ENCODE measurements at places on chromosomes 6 and 20.

GRCh38 chr20:33773412-33774089 is 37.6 kb upstream of the CHMP4B start:
- DNase-seq, result no peak

DNA sequence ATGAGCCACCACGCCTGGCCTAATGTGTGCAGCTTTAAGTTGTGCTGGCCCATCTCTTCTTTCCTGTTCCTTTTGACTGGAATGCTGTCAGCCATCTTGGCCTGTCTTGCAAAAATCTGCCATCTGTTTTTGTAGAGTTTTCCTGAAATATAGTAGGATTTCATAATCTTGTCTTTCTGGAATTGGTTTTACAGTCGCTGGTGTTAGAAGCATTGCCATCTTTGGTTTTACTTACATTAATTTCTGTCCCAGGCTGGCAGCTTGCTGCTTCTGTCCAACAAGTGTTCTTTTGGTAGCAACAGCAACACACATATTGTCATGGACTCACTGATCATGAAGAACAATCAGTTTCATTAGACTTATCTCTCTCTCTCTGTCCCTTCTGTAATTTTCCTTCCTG is 29.1 kb upstream of the TULP1 start:
- DNase-seq, result no peak

DNA sequence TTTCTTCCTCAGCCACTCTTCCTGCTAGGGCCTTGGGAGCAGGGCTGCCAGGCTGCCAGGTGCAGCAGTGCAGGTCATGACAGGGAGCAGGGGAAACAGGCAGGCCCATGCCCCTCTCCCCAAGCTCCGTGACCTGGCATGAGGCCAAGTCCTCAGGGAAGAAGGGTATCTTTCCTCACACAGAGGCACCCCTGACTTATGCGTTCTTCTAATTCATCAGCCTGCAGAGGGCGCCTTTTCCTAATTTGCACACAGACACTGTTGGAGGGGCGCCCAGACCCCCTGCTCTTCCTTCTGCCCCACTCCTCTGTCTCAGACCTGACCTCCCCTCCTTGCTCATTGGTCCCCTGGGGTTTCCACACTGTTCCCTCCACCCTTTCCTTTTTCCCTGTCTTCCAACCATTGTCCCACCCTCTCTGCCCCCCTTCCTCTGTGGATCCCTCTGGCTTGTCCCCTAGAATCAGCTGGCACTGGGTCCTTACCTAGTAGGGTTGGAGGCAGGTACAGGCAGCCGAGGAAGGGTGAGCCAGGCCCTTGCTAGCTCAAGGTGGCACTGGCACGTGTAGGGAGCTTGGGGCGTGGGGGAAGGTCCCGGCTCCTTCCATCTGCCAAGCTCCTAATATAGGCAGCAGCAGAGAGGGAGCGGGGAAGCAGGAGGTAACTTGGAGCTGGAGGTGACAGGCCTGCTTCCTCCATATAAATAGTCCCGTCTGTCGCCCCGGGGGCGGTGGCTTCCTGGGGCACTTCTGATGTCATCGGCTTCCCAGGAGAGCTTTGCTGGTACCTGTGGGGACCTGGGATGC is 154.9 kb upstream of the MLN start:
- no peak for DNase-seq

- DNase-seq, result no peak
Measured at GRCh38 chr6:168413856-168414255, 27.1 kb upstream of the SMOC2 start.

DNA sequence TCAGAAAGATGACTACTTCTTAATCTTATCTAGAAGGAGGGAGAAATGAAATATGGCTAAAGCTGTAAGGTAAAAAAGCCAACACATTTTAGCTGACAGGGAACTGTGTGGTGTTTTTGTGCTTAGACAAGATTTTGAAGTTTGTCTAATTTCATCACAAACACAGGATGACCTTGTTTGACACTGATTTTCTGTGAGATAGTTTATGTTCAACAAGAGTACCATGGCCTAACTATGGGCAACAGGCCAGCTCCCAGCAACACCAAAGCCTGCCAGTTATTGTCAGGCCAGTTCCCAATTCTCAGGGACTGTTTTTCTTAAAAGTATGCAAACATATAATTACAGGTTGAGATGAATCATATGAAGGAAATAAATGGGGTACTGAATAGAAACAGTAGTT is 5.5 kb upstream of the ABCF1 start:
- DNase-seq, result no peak

DNA sequence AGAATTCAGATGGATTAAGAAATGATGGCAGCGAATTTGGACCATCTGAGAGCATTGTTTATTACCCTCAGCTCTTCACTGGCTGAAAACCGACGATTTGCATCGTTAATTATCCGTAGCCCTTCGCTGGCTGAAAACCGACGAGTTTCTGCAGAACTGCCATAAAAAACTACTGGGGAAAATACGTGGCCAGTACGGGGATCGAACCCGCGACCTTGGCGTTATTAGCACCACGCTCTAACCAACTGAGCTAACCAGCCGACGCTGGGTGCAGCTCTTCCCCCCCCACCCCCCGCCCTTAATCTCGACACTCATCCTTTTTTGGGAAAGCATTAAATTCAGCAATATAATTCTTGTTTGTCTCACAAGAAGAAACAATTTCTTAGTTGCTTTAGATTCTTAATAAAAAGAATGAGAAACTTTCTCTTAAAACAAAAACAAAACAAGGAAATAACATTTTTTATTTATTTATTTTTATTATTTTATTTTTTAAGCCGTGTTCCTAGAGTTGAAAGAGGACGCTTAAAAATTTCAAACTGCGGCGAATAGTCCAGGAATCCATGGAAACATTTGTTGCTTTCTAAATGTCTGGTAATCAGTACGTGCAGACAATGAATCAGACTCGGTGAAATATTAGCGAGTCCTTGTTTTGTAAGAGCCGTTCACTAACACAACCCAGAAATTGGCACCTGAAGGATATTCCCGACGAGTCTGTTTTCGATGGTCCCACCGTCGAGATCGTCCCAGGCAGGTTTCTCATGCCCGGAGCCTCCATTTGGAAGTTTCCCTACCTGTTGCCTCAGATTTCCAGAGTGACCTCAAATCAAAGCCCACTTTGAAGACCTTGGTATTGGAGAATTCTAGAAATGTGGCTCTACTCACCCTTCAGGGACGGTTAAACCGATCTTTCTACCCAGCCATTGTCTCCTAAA is 27.8 kb downstream of the PRSS16 start:
- DNase-seq, result no peak

DNA sequence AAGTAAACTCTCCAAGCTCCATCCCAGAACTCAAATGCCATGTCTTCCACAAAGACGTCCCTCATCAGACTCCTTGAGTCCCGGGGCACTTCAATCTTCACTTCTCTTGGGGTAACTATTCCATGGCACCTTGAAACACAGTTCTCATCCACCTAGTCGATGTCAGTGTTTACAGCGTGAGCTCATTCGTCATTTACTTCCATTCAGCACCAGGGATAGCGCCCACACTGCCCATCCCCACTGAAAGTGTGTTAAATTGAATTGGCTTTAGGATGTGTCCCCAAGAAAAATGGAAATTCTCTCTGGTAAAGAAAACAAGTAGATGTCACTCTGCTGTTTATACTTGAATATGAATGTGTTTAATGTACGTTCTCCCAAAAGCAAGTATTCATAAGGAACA is 31.3 kb downstream of the KCNK15 start:
- DNase-seq, result no peak

- no peak for DNase-seq
Measured at GRCh38 chr6:22526736-22527135, 42.6 kb upstream of the HDGFL1 start.

- DNase-seq, result no peak
Measured at GRCh38 chr6:119459207-119459974, 109.8 kb upstream of the MAN1A1 start.

DNA sequence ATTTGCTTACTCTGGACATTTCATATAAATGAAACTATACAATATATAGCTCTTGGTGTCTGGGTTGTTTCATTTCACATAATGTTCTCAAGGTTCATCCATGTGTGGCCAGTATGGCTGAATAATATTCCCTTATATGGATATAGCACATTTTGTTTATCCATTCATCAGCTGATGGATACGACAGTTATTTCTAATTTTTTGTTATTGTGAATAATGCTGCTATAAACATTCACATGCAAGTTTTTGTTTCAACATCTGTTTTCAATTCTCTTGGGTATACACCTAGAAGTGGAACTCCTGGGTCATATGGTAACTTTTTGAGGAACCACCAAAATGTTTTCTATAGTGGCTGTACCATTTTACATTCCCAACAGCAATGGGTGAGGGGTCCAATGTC is 101.1 kb downstream of the CDK19 start:
- no peak for DNase-seq

- no peak for DNase-seq
Measured at GRCh38 chr6:132058975-132059374, 107.8 kb upstream of the CCN2 start.

DNA sequence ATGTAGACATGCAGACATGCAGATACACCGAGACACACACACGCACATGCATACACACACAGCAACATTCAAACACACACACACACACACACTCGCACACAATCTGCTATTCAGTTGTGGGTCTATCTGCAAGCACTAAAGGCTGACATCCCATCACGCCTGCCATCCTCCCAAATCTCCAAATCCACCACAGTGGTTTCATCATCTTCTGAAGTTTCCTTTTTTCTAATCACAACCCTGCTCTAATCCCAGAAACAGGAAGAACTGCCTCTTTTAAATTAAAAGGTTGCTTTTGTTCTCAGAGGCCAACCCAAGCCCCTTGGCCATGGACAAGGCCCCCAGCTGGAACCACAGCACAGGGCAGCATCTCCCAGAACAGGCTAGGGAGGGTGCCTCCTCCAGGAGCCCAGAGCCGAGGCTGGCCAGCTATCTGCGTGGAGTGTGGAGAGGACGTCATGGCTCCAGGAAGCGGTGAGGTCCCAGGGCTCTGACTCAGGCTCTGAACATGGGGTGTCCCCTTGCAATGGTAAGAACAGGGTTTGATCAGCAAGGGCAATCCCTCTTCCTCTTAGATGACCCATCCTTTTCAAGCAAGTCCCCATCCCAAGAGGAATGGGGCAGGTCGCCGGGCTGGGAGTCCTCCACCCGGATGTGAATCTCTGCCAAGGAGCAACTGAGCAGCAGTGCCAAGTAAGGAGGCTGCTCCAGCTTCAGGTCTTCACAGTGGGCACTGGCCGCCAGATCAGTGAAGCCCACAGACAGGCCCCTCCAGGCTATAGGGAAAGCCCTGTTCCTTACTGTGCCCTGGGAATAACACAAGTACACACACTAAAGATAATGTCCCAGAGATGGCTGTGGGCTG is 14.7 kb downstream of the FOXF2 start:
- no peak for DNase-seq

DNA sequence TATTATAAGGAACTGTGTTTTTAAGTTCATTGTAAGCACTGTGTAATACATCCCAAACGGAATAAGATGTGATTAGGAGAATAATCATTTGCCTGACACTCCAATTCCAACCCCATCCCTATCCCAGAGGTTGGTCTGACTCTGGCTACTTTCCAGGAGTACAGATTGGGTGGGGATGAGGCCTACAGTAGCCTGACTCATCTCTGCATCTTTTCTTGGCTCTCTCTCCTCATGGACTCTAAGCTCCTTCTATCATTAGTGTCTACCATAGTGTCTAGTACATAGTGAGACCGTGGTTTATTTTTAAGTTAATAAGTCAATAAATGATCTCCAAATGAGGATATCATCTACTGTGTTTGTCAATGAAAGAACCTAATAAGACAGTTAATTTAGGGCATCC is 92.2 kb upstream of the CNKSR3 start:
- no peak for DNase-seq

DNA sequence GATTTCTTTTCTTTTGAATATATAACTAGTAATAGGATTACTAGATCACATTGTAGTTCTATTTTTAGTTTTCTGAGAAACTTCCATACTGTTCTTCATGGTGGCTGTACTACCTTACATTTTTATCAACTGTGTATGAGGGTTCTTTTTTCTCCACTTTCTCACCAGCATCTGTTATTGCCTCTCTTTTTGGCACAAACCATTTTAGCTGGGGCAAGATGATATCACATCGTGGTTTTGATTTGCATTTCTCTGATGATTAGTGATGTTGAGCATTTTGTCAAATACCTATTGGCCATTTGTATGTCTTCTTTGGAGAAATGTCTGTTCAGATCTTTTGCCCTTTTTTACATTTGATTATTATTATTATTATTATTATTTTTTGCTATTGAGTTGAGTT is 86.1 kb upstream of the TCF21 start:
- DNase-seq, result no peak

DNA sequence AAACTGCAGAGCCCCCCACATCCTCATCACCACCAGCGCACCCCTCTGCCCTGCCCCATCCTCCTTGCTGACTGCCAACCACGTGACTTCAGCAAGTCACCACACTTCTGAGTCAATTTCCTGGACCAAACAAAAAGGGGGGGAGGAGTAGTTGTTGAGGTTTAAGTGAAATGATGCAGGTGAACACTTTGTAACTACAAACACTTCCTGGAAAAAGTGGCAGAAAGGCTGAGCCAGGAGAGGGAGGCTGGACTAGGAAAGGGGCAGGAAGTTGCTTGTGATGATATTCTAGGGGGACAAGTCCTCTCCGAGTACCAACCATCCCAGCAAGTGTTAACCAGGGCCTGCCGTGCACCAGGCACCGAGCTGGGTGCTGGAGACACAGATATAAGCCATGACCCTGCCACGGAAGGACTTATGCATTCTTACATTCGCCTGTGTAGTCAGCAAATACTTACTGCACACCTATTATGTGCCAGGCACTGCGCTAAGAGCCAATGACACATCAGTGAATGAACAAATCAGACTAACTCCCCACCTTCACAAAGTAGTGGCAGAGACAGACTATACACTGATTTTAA is 67.3 kb downstream of the PREX1 start:
- DNase-seq, result peak; percentile 69

DNA sequence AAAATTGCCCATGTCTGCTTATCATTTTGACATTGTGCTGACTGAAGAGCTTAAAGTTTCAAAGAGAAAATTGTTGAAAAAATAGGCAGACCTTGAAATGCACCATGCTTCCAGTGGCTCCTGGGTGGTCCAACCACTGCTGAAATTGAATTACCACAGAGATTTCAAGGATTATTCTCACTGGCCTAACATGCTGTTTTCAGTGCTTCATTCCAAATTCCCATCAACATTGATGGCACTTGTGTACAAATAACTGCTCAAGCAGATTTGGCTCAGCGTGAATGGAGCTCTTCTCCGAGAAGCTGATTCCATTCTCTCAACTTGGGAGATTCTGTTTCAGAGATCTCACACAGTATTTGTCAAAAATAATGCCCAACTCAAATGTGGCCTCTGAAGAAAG is 75.5 kb downstream of the LAMA4 start:
- no peak for DNase-seq

Data from activated CD8-positive, alpha-beta memory T cell treated with anti-CD3 and anti-CD28 coated beads for 1 hour (primary cell).